ENCODE measurements at places on chromosomes 4 and X.

- DNase-seq = no peak
Observed at GRCh38 chr4:153655928-153656327, 28.2 kb upstream of the TLR2 start.

DNA sequence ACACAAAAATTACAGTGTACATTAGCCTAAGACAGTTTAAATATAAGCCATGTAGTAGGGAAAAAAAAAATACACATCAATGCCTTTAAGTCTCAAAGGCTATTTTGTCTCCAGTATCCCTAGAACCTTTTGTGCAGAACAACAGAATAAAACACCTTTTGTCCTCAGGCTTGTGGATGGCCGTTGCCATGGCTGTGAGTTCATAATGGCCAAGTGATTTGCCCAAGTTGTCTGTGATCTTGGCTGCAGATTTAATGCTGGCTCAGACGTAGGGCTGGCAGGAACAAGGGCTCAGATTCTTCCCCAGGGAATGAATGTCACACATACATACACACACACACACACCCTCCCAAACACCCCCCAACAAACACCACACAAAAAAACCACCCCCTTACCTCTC, 25.3 kb downstream of the GPM6B start:
- DNase-seq = no peak

- no peak for DNase-seq
Observed at GRCh38 chr4:69910016-69910782, 20.7 kb upstream of the CSN1S1 start.

GRCh38 chr4:57039345-57039744, 60.6 kb downstream of the POLR2B start:
- no peak for DNase-seq

- DNase-seq = no peak
Observed at GRCh38 chrX:103879339-103879738, 47.3 kb upstream of the RAB9B start.

DNA sequence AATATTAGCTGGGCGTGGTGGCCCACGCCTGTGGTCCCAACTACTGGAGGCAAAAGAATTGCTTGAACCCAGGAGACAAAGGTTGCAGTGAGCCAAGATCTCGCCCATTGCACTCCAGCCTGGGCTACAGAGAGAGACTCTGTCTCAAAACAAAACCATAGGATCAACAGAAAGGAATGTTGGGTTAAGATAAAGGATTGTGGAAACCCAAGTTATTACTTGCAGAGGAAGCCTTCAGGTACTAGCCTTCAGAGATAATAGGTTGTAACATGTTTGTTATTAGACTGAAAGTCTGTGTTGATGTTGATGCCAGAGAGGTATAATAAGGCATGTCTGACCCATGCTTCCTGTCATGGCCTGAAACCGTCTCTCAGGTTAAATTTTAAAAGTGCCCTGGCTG, 16.9 kb downstream of the SSX5 start:
- DNase-seq = no peak

DNA sequence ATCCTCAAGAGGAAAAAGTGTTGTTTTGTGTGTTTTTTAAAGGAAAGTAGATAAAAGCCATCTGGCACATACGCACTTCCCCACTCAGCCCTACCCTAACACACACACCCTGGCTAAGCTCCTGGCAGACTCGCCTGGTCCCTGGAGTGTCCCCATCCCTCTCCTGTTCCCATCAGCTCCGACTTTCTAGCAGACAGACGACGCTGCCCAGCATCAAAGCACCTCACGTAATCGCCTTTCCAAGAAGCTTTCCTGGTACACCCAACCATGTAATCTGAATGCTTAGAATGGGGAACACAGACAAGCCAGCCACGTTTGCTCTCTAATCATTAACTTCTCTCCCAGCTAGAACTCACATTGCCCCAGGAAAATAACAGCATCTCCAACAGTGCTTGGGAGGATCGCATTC, 116.2 kb downstream of the AFAP1 start:
- DNase-seq = no peak

- no peak for DNase-seq
Observed at GRCh38 chr4:59307609-59308008, 1892.5 kb upstream of the ADGRL3 start.

- DNase-seq = no peak
Observed at GRCh38 chr4:184644553-184645307, 4.5 kb downstream of the CASP3 start.

DNA sequence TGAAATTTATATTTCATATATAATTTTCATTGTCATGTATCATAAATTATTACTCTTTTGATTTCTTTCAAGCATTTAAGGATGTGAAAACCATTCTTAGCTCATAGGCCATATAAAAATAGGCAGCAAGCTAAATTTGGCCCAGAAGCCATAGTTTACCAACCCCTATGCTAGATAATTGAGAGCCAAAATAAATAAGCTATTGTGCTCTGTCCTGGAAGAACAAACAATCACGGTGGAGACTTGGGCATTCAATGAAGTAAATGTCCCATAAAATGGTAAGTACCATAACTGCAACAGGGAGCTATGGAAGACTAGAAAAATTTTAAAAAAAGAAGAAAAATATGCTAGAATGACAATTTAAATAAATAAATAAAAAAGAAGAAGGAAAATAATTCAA, 60.9 kb upstream of the PACRGL start:
- DNase-seq = no peak

DNA sequence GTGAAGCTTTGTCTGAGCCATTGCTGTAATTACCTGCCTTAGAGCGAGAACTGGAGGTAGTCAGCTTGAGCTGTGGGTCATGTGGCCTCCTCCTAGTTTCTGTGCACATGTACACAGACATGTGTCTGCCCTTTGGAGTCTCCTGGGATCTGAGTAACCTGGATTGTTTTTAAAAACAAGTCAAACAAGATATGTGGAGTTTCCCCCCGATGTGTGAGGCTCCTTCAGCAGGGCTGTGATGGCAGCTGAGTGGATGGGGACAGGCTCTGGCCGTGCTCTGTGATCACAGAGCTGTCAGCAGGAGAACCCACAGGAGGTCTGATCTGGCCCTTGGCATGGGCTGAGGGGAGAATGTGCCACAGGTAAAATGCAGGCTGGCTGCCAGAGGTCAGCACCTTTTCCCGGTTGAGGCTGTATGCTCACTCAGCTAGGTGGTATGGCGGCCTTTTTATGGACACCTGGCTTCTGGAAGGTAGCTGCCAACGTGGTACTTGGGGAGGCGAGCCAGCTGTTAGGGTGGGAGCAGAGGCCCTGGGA, 38.4 kb downstream of the NOP14 start:
- DNase-seq = peak; percentile 11

DNA sequence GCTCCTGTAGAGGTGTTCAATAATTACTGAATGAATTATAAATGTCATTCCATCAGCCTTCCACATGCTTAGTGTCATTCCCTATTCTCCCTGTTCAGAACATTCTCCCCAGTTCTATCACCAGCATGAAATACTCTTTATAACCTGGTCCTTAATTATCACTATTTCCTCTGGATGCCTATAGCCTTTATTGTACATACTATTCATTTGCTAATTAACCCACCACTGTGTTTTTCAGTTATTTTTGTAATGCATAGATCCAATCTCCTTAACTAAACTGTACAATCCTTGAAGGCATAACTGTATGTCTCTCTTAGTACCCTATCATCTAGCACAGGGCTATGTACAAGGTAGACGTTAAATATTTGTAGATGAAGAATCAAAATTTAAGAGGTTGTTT, 1.2 kb downstream of the ABCB7 start:
- DNase-seq = no peak

All from uterus (tissue), 4 donors.